Stimulated activated CD8-positive, alpha-beta memory T cell treated with anti-CD3 and anti-CD28 coated beads, Interleukin-2, amount 100 ng/mL, for 1 hour (primary cell): ENCODE measurements at places on chromosomes 13 and 19.

DNA sequence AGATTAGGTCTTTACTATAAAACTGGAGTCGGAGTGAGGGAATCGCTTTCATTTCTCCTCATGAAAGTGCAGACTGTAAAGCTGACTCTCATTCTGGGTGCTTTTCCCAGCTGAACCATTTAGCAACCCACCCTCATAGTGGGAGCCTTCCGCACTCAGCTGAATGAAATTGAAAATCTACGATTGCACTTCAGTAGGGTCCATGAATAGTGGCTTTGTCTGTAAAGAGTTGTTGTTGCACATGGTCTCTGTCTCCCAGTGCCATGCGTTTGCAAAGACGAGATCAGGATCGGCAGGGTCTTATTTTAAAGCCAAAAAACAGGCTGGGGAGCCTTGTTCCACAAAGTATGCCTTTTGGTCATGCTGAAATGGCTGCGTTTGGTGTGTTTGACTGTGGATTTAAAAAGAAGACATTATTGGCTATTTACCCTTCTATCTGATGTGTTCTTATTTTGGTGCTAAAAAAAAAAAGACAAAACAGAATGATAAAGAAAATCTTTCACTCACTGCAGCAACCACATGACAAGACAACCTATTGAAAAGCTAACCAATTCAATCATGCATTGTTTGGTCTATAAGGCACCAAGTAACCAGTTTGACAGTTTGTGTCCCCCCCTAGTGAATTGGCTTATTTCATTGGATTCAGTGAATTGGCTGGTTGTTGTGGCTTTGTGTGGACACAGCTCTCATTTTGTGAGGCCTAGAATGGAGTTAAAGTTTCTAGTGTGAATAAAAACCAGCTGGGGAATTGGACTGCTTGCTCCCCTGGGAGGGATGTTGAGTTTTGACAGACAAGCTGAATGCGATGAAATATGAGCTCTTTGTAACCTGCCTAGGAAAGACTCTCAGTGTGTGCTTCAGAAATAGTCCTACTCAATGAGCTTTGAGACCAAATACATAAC is 65.6 kb downstream of the ARHGAP35 start:
- no peak for DNase-seq

- no peak for DNase-seq
Measured at GRCh38 chr19:1026783-1027649, 608 bp downstream of the CNN2 start.

DNA sequence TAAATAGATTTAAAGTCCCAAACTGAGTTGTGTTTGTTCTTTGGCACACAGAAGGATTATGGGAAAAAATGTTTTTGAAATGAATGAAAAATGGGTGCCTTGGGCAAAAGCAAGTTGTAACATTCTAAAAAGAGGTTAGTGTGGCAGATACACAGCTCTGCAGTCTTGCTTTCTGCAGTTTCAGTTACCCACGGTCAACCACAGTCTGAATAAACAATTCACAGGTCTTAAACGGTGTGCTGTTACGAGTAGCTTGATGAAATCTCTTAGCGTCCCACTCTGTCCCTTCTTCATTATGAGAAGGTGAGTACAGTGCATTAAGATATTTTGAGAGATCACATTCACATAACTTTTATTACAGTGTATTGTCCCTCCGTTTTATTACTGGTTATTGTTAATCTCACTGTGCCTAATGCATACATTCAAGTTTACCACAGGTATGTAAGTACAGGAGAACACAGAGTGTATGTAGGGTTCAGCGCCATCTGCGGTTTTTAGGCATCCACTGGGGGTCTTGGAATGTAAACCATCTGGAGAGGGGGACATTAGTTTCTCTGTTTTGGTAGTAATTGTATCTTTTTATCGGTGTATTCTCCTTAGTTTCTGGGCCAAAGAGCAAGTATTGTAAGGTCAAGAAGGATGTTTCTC is 8.1 kb downstream of the FARP1 start:
- DNase-seq, result no peak

- DNase-seq, result no peak
Measured at GRCh38 chr13:106594980-106595379, 27.0 kb upstream of the ARGLU1 start.

GRCh38 chr13:90838317-90838960 is 509.0 kb upstream of the MIR17HG start:
- no peak for DNase-seq

DNA sequence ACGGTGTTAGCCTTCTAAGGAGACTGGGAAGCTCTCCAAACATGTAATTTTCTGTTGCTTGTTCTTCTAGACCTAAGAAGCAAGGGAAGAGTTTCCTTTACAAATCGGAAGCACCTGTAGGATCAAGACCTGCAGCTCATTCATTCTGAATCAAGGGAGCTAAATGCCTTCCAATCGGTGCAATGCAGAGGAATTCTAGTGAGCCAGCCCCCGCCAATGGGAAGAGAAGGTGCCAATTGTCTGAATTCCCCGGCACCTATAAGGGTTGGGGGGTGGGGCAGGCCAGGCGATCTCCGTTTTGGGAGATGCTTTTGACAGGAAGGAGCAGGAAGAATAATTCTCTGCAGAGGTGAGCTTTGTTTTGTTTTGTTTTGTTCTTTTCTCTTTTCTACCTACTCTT is 7.1 kb upstream of the NLRP13 start:
- no peak for DNase-seq

GRCh38 chr19:45200568-45200967 is 22.0 kb downstream of the BLOC1S3 start:
- DNase-seq, result no peak

DNA sequence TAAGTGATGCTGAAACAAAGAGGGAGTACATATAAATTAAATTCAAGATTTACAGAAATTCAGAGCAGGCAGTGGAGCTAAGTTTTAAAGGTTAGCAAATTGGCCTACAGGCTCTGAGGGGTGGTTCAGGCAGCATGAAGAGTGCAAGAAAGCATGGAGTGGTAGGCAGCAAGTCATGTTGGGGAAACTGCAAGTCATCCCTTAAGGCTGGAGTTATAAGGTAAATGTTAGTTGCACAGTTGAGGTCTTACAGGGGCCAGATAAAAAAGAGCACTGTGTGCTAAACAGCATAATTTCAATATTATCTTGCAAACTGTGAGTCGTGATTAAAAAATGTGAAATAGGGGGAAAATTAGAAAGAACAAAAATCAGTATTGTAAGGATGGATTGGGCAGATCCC is 106.2 kb downstream of the VWA8 start:
- no peak for DNase-seq

GRCh38 chr13:83449668-83450395 is 432.4 kb downstream of the SLITRK1 start:
- DNase-seq, result no peak

- DNase-seq, result no peak
Measured at GRCh38 chr19:57068921-57069697, 50.7 kb upstream of the USP29 start.

GRCh38 chr13:97640268-97640667 is 206.3 kb downstream of the RAP2A start:
- no peak for DNase-seq

DNA sequence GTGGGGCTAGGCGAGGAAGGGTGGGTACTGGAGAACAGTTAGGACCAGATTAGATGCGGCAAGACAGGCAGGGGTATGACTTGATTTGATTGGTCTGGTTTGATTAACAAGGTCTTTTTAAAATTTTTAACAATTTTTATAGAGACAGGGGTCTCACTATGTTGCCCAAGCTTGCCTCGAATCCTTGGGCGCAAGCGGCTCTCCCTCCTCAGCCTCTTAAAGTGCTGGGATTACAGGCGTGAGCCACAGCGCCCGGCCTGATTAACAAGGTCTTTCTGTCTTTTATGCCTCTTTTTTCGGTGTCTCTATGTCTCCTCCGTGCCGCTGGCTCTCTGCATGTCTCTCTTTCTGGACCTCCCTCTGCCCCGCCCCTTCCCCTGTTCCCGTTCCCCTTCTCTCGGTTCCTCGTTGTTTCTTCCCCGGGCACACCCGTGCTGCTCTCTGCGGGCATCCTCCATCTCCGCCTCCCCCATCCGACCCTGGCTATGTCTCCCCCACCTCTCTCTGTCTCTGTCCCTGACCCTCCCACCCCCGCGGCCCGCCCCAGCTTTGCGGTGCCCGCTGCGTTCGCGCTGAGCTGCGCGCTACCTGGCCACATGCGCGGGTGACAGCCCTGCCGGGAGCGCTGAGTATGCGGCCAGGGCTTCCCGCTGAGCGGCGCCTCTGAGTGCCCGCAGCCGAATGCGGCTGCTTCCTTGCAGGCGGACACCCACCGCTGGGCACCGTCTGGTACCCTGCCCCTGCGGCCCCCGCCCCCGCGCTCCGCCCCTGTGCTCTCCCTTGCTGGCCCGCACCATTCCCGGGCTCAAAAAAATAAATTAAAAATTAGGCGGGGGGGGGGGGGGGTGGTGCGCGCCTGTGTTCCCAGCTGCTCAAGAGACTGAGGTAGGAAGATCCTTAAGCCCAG is 8.1 kb upstream of the SDHAF1 start:
- DNase-seq, result no peak

- DNase-seq, result no peak
Measured at GRCh38 chr13:93767180-93767916, 540.7 kb downstream of the GPC6 start.

DNA sequence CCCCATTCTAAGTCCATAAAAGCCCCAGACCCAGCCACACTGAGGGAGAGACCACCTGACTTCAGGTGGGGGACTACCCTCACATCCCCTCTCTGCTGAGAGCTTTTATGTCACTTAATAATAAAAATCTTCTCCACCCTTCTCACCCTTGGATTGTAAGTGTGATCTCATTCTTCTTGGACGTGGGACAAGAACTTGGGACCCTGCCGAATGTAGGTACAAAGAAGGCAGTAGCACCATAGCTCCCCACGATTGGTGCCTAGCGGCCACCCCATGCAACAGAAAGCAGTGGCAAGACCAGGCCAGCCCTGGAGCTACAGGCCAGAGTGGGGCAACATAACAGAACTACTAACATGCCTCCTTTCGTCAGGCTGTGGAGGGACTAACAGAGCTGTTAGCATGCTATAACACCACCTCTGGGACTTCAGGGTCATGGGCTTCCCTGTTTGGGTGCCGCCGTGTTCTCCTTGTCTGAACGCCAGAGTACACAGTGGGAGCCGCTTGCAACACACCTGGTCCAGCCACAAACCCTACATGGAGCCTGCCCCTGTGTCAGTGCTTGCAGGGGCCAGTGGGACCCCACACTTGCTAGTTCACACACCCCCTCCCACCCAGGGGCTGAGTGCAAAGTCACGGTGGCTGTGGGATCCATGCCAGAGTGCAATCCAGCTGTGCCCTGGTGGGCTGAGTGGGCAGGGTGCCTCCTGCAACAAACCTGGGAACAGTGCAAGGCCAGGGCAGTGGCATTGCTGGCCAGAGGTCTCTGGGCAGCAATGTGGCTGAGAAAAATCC is 5.2 kb upstream of the FBXO17 start:
- no peak for DNase-seq

GRCh38 chr13:105144020-105144419 is 1391.4 kb downstream of the EFNB2 start:
- DNase-seq, result no peak

- peak; percentile 92 for DNase-seq
Measured at GRCh38 chr19:7919610-7920518, at the start of gene SNAPC2. Gene SNAPC2, plus strand, starts transcription at chr19:7920338. Its CDS starts 29 bp downstream, at chr19:7920367.

DNA sequence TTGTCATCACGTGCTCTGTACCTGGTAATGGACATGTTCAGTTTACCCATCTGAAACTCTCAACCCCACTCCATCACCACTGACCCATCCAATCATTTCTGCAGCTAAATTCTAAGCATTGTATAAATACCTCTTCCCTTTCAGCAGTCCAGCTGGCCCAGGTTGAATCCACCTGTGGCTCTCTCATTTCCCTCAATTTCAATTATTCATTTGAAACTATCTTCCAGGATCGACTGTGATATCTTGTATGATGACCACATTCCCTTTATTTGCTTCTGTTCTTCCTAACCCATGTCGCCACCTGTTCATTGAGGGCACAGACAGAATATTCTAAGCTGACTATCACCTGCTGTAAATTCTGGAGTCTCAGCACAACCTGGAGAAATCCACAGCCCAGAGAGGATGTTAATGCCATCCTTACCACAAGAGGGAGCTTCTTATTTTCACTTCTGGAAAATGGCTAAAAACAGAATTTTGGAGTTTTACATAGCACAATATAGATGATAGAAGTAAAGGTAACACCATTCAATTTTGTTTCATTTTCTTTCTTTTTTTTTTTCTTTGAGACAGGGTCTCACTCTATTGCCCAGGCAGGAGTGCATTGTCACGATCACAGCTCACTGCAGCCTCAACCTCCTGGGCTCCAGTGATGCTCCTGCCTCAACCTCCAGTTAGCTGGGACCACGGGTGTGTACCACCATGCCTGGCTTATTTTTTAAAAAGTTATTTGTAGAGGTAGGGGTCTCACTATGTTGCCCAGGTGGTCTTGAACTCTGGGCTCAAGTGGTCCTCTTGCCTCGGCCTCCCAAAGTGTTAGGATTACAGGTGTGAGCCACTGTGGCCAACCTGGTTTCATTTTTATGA is 38.6 kb downstream of the ZNF823 start:
- no peak for DNase-seq

GRCh38 chr13:76764429-76764828 is 121.8 kb downstream of the KCTD12 start:
- no peak for DNase-seq

GRCh38 chr13:98521461-98522247 is 55.3 kb downstream of the STK24 start:
- no peak for DNase-seq

GRCh38 chr19:28130066-28130511 is 1082.9 kb downstream of the UQCRFS1 start:
- no peak for DNase-seq

- DNase-seq, result no peak
Measured at GRCh38 chr13:29746148-29746677, 104.2 kb downstream of the UBL3 start.

GRCh38 chr13:110017379-110017778 is 231.0 kb upstream of the IRS2 start:
- DNase-seq, result no peak

GRCh38 chr19:2782329-2782935 is 641 bp downstream of the SGTA start:
- no peak for DNase-seq
